ENCODE measurements at places on chromosomes 1 and 21.

GRCh38 chr1:98565951-98566350 is 95.6 kb upstream of the SNX7 start:
- DNase-seq: no peak

DNA sequence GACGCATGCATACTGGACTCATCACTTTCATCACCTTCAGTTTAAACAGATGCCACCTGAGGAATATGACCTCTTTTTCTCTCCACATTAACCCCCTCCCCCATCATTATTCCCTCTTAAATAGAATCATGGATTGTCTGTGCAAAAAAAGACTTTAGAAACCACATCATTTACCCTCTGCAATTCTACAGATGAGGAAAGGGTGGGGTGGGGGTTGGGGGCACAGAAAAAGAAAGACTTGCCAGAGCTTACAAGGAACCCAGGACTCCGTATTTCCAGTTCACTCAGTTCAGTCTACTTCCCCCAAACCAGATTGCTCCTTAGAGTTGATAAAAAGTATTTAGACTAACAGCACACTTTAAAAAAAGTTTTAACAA is 26.2 kb upstream of the NFIA start:
- no peak for DNase-seq

GRCh38 chr1:155064111-155064831 is 731 bp downstream of the EFNA4 start:
- no peak for DNase-seq

DNA sequence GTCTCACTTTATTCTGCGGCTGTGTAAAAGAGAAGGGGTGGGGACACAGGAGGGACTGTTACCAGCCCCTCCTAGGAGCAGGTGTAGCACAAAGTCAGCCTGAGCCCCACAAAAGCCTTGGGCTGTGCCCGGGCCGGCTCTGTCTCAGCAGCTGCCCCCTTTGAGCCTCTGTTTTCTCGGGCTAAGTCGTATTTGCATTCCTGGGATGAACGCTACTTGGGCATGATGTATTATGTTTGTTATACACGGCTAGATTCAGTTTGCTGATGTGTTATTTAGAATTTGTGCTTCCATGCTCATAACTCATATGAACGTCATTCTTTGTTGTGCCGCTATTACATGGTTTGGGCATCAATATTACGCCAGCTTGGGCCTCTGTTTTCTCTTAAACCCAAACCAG is 47.8 kb downstream of the KCNN3 start:
- DNase-seq: no peak

- DNase-seq: no peak
Observed at GRCh38 chr1:34796990-34797389, 4.2 kb downstream of the GJA4 start.

DNA sequence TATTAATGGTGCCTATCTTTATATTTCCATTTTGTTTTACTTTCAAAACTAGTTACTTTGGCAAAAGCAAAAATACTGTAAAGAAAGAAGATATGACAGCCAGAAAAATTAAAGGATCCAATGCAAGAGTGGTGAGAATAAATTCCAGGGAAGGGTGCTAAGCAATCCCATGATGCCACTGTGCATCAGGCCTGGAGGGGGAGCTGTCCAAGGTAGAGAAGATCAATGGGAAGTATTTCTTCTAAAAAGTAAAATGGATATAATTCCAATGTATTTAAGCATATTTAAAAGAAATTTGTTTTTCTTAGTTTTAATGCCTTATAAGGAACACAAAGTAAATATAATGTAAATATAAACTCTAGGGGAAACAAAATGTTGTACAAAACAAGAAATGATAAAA is 1382.2 kb upstream of the B3GALT2 start:
- no peak for DNase-seq
